Body of pancreas (tissue), 4 donors: ENCODE measurements at places on chromosomes 4 and X. TPM values are rescaled to one million over a fixed set of nuclear protein-coding genes. Genes with fewer than 3 reads are reported as not detected.

The KLHL4 gene
- not detected for total RNA-seq

The CRMP1 gene
- total RNA-seq = 1.6 TPM

The XAGE1A gene
- total RNA-seq = not detected

The HADH gene
- 34.6 TPM for total RNA-seq

The ENPP6 gene
- total RNA-seq = not detected

The NKRF gene
- total RNA-seq = 4.0 TPM

The TLR7 gene
- total RNA-seq = 0.78 TPM

The PDGFRA gene
- 54.4 TPM for total RNA-seq

The FAM47A gene
- total RNA-seq = not detected

The KLB gene
- 2.1 TPM for total RNA-seq

The MFAP3L gene
- 14.5 TPM for total RNA-seq

The CT45A2 gene
- total RNA-seq = not detected

The RNF212 gene
- 8.2 TPM for total RNA-seq

The GPR119 gene
- total RNA-seq = 1.8 TPM

The STARD8 gene
- 9.6 TPM for total RNA-seq

GRCh38 chrX:153684467-153685155 is 3.1 kb upstream of the SLC6A8 start:
- no peak for DNase-seq

DNA sequence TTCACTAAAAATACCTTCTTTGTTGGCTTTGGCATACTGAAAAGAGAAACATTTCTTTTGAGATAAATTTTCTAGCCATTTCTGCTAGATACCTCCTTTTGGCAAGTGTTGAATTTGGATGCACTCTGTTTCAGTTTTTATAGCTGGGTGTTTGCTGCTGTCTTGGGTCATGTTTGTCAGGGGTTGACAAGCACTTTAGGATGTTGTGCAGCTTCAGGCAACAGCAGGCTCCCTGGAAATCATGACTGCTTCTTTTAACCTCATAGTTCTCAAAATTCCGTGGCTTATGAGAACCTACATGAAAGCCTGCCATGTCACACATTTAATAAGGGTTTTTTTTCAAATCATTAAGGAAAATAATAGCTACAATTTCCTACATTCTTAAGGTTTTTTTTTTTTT is 36.7 kb downstream of the CCSER1 start:
- no peak for DNase-seq

GRCh38 chr4:153038623-153039311 is 102.6 kb downstream of the FHDC1 start:
- DNase-seq = peak; percentile 31

DNA sequence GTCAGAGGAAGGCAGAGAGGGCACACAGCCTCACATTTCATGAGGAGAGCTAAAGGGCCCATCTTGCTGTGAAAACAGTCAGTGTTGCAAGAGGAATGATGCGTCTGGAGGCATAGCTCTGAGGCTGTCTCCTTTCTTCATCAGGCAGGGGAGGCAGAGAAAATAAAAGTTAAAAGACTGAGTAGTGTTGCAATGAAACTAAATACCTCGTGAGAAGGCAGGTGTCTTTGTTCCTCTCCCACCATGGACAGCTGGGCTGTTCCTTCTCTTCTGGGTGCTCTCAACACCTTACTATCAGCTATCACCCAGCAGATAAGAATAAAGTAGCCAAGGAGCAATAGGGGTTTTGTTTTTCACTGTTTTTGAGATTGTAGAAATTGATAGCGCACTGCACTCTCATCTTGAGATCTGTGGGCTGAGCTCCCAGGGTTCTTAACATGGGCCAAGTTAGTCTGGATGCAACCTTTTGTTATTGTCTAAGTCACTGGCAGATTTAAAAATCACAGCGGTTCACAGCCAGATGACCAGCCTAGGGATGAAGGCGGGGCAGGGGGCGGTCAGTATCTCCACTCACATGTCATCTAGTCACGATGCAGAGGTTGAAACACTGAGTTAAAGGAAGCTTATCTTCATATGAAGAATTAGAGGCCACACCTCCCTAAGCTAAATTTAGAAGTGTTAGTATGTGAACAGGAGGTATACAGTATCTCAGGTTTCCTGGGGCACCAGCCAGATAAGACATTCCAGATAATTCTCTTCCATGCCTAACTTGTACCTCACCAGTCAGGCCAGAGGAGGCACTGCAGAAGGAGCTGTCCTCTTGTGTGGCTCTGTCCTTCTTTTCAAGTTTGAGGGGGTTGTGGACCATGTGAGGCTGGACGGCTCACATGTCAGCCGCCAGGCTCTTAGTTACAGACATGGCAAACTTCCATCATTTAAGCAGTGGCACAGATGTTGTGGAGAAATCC is 36.9 kb downstream of the PARM1 start:
- peak; percentile 53 for DNase-seq

GRCh38 chrX:20061855-20062254 is 54.9 kb downstream of the MAP7D2 start:
- DNase-seq = no peak

DNA sequence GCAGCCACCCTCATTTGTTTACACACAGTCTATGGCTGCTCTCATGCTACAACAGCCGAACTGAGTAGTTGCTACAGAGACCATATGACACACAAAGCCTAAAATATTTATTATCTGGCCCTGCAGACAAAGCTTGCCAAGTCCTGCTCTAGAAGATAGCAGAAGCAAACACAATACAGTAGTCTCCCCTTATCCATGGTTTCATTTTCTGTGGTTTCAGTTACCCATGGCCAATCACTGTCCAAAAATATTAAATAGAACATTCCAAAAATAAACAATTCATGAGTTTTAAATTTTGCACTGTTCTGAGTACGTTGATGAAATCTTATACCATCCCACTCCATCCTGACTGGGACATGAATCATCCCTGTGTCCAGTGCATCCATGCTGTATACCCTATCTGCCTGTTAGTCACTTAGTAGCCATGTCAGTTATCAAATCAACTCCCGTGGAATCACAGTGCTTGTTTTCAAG is 40.2 kb upstream of the ZNF81 start:
- no peak for DNase-seq

DNA sequence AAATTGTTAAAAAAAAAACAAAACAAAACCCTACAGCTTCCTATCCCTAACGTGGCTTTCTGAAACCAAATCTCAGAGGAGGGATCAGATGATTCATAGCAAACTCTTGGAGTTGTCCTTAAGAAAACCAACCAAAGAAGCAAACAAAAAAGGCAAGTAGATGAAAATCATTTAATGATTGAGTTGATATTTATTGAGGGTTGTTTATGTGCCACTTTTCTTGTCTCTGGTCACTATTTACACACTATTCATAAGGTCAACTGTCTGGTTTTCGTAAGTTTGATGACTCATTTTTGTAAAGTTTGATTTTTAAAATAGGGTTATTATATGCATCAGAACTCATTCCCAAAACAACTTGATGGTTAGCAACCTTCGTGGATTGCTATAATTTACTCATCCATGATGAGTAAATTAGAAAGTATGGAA is 133.4 kb downstream of the UNC5C start:
- DNase-seq = no peak

- DNase-seq = no peak
These were observed 257.0 kb upstream of the AGTR2 start for GRCh38 chrX:115913575-115913974.

DNA sequence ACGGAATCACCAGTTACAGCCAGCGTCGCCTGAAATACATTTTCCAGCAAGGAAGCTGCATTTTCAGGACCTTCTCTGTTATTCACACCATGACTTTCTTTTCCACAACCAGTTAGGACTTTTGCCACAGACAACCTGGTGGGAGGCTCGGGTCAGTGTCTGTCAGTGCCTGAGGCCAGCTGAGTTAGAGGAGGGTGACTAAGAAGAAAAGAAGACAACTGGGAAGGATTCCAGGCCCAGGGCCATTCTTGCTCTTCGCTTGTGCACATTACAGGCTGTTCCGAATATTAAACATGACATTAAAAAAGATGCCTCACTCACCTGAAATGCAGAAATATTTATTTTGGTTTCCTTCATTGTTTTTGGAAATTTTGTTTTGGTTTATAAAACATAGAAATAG is 21.4 kb upstream of the CENPU start:
- peak; percentile 40 for DNase-seq

- no peak for DNase-seq
These were observed 25.2 kb downstream of the LETM1 start for GRCh38 chr4:1830642-1831228.

DNA sequence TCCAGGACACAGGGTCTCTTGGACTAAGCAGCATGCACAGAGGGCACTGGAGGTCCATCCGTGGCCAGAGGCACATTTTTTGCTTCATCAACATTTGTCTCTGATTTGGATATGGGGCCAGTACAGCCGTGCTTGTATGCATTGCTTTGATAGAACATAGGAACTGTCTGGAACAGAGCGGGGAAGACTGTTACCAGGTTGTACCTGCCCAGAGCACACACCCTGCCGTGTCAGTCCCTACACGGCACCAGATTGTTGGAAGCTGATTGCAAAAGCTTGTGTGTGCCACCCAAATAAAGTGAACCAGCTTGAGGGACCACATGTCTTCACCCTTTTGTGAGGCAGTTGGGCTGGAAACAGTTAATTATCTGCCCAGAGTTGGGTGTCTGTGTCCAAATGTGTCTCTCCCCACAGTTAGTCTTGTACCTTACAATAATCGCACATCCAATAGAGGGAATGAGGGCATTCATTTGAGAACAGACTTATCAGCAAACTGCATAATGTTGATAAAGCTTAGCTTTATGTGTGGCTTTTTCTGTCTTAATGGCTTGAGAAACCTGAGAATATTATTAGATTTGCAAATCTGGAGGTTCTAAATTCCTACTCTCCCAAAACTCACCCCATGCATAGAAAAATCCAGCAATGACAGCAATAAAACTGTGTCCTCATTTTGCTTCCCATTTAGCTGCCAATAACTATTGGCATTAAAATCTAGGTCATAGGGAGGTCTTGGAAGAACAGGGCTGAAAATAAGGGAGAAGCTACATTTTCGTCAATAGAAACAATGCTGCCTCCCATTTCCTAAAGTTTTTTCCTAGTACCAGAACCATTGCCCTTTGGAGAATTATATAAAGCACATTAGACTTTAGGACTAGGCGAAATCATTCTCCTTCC is 21.2 kb downstream of the KLF3 start:
- DNase-seq = no peak

- DNase-seq = peak; percentile 88
These were observed 37.9 kb downstream of the RELL1 start for GRCh38 chr4:37648084-37648817.

DNA sequence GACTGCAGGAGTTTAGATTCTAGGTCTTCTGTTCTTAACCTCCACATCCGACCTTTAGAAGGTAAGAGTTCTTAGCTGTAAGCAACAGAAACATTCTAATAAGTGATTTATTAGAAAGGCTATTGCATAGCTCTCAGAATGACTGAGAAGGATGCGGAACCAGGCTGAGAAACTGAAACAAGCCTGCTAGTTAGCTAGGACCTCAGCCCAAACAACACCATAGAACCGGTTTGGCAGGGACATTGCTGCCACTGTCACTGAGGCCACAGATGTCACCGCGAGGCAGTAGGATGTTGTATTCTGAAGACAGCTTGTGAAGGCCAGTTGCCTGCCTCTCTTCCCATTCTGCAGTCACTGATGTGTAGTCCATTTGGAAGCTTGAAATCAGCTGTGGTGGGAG is 160.0 kb upstream of the ARX start:
- DNase-seq = no peak

DNA sequence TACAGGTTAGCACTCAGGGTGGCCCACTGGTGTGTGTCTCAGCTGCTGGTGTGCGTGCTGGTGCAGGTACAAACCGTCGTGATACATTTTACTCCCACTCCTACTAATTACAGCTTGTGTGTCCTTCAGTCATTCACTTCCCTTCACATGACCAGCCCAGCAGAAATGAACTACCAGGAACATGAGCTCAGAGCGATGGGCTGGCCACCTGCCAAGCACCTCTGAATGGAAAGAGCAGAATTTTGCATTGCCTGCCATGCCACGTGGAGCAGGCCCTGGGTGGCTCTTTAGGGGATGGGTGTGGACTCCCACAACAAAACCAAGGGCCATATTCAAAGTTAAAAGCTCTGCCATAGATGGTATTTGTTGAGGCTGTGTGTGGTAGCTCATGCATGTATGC is 58.9 kb upstream of the PGM2 start:
- DNase-seq = peak; percentile 83

DNA sequence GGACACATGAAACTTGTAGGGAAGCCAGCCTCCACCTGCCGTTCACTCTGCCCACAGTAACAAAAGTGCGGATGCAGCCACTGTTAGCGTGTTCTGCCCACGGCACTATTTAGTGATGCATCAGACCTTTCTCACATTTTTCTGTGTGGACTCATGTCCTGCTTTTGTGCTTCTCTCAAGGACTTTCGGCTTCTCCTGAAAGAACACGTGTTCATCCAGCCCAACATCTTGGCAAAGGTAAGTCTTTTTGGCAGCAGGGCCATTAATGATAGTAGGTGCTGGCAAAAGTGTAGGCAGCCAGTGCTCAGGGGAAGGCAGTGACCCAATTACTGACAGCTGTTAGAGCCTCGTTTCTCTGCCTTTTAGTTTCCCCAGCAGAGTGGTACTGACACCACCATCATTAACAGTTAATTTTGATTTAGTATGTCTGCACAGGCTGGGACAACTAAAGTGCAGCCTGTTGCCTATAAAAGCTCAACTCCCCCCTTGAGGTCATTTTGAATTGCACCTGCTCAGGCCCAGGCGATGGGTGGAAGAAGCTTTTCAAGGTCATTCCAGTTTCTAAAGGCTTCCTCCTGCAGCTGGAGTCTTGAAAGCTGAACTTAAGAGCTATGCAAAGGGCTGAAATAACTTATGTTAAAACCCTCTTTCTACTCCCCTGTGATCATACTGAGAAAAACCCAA is 54.5 kb upstream of the HPSE start:
- no peak for DNase-seq

- no peak for DNase-seq
These were observed 2.8 kb upstream of the BEX3 start for GRCh38 chrX:103373581-103373980.

DNA sequence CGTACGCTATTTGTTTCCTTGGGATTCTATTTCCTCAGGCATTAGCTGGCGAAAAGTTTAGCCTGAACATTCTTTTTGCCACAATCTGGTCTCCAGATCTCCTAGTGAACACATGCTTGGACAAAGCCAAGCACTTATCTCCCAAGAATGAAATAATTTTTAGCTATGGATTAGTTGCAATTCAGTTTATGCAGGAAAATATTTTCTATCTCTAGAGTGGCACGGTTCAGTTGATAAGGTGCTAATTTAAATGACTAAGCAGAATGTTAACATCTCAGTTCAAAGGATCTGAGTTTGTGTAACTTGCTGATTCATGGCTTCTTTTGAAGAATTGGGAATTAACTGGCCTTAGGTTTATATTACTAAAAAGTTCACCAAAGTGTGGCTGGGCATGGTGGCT is 58.1 kb upstream of the JADE1 start:
- no peak for DNase-seq

DNA sequence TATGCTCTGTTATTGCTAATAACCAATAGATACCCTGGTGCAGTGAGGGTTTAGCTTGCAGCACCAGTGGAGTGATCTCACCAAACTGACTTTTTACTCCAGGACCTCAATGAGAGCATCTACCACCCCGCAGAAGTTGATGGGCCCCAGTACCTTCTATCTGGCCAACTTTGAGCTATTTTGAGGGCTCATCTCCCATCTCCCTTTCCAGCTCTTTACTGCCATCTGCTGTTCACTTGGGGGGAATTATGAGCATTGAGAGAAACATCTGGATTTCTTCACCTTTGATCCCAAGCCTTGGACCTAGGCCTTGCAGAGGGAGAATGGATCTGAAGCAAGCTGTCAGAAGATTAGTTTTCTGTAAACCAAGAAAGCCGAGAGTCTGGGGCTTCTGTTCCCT is 143.6 kb downstream of the TMEM164 start:
- peak; percentile 45 for DNase-seq
